ENCODE measurements at places on chromosomes 7 and 10.

GRCh38 chr10:88934900-88935672 is 17.5 kb downstream of the ACTA2 start:
- peak; percentile 77 for DNase-seq

DNA sequence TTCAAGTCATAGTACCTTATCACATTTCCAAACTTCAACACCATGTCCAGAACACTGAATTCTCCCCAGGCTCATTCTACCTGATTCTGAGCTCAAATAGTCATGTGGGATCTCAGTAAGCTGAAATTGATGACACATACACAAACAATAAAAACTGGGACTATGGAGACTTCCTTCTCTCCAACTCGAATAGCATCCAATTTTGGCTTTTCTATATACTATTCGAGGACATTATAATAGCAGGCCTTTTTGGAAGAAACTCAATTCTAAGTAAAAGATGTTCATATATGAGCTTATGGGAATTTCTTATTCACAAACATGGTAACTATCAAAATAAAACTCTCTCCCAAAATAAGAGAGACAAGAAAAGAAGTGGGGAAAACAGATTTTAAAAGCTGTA is 551 bp upstream of the TAS2R40 start:
- DNase-seq, result no peak

DNA sequence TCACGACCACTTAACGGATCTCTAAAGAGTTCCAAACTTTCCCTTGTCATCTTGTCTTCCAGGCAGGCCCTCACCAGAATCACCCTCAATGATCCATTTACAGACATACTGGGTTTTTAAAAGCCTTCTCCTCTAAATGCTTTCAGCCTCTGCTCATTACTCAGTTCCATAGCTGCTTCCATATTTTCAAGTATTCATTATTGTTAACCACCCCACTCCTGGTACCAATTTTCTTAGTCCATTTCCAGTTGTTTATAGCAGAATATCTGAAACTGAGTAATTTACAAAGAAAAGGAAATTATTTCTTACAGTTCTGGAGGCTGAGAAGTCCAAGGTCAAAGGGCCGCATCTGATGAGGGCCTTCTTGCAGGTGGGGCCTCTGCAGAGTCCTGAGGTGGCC is 56.5 kb upstream of the NKX6-2 start:
- no peak for DNase-seq

DNA sequence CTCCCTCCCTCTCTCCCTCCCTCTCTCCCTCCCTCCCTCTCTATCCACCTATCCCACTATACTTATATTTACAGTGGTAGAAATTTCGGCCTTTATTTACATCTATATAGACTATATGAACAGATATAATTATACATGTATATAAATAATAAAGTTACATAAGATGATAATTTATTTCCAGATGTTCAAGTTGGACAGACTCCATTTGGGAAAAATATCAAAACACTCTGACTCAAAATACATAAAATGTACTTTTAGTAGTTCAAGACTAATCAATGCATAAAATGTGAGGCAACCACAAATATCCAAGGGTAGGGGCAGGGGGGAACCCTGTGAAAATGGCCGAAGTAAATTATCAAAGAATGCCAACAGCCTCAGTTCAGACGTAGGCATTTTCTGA is 203.0 kb downstream of the FANK1 start:
- DNase-seq, result no peak

DNA sequence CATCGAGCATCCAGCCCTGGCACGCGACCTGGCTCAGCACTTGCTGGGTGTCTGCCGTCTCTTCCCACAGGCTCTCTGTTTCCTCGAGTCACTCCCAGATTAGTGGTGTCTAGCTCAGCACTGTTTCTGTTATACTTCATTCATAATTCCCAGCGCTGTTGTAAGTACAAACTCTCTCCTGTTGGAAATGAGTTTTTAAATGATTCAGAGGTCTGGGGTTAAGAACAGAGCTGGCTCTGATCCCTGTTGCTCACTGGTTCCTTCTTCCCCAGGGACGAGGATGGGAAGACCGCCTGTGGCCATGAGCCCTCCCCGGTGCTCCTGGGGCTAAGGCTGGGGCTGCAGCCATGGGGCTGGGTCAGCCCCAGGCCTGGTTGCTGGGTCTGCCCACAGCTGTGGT is 17.3 kb upstream of the C10orf95 start:
- DNase-seq, result no peak

GRCh38 chr7:7577888-7578287 is 11.2 kb downstream of the MIOS start:
- peak; percentile 54 for DNase-seq

GRCh38 chr7:121360564-121360963 is 31.8 kb downstream of the WNT16 start:
- no peak for DNase-seq

GRCh38 chr7:150734254-150734653 is 3.0 kb upstream of the GIMAP5 start:
- DNase-seq, result no peak

DNA sequence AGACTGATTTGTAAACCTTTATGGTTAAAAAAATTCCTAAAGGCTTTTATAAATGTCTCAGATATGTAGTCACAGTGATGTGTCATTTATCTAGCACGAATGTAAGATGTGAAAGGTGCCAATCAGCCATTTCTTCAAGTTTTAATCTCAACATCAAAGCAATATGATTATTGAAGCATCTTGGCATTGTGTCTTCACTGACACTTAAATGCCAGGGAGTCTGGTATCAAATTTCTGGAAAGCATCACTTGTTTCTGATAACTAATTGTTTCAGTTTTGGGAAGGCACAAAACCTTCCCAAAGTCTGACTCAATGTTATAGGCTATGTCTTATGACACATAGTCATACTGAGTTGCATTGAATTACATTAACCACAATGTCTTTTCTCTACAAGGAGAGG is 492.0 kb upstream of the CNTNAP2 start:
- DNase-seq, result no peak

DNA sequence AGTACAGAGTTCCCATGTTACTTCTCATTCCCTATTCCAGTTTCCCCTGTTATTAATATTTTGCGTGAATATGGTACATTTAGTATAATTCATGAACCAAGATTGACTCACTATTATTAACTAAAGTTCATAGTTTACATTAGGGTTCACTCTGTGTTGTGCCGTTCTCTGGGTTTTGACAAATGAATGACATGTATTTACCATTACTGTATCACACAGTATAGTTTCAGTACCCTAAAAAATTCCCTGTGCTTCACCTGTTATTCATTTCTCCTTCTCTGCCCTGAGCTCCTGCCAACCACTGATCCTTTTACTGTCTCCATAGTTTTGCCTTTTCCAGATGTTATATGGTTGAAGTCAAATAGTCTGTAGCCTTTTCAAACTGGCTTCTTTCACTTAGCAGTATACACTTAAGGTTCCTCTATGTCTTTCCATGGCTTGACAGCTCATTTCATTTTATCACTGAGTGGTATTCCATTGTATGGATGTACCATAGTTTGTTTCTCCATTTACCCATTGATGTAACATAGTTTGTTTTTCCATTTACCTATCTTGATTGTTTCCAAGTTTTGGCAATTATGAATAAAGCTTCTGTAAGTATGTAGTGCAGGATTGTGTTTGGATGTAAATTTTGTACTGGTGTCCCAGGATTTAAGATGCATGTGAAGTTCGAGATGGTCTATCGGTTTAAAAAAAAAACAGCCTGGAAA is 58.8 kb downstream of the CDK14 start:
- no peak for DNase-seq

GRCh38 chr7:1693419-1693990 is 23.4 kb downstream of the ELFN1 start:
- no peak for DNase-seq

GRCh38 chr10:110967645-110968044 is 48.2 kb downstream of the SHOC2 start:
- no peak for DNase-seq

- DNase-seq, result no peak
These were observed 20.0 kb downstream of the WNT8B start for GRCh38 chr10:100482834-100483185.

- DNase-seq, result peak; percentile 97
These were observed 102.7 kb downstream of the MACC1 start for GRCh38 chr7:20114468-20114867.

- DNase-seq, result peak; percentile 64
These were observed 51.7 kb upstream of the PPIF start for GRCh38 chr10:79295563-79295962.

- no peak for DNase-seq
These were observed 243.5 kb upstream of the TCF7L2 start for GRCh38 chr10:112706577-112706976.

- DNase-seq, result no peak
These were observed 86.2 kb downstream of the ZNF365 start for GRCh38 chr10:62460393-62460792.

DNA sequence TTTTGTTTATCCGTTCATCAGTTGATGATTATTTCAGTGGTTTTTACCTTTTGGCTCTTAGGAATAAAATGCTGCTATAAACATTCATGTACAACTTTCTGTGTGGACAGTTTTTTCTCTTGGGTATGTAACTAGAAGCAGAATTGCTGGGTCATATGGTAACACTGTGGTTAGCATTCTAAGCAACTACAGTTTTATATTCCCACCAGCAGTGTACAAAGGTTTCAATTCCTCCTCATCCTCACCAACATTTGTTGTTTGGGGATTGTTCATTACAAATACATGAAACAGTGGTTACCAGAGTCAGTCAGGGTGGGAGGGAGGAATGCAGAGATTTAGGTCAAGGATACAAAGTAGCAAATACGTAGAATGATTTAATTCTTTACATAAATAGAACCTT is 97.0 kb downstream of the NPSR1 start:
- no peak for DNase-seq

DNA sequence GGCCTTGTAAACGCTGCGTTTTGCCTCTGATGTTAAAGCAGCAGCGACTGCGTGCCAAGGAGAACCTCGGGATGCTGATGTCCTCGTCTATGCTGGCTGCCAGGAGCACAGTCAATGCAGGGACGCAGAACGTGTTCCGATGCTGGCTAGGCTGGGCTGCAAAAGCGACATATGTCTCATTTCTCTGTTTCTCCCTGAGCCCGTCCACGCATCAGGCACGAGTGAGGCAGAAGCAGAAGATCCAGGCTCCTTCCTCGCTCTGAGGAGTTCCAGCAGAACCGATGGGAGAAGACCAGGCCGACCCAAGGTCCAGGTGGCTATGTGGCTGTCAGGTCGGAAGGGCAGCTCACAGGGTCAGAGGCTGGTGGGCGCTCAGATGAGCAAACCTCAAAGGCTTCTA is 3.7 kb upstream of the FOXL3 start:
- DNase-seq, result no peak

- no peak for DNase-seq
These were observed 586.0 kb downstream of the CALN1 start for GRCh38 chr7:71826141-71826540.

GRCh38 chr10:124539935-124540641 is 78.5 kb downstream of the LHPP start:
- DNase-seq, result peak; percentile 11

DNA sequence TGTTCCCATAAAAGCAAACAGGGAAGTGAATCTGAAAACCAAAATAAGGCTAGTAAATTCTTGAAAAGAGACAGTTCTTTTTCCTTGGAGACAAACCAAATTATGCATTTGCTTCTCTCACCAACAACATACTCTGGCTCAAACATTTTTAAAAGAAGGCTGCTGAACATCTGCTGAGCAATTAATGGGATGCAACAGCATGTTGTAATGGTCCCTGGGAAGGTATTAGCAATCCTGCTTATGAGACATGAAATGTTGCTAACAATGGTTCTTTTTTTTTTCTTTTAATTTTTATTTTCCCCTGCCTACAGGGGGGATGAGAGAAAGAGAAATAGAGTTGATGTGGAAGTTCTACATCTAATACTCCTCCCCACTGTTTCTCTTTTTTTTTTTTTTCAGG is 572.1 kb downstream of the SORCS1 start:
- no peak for DNase-seq

- no peak for DNase-seq
These were observed 147.4 kb downstream of the KMT2E start for GRCh38 chr7:105161366-105161765.
